SK-N-SH (cell line): ENCODE measurements at places on chromosomes 5 and 9.

GRCh38 chr5:633501-633955 is 21.4 kb downstream of the CEP72 start:
- no peak for DNase-seq

DNA sequence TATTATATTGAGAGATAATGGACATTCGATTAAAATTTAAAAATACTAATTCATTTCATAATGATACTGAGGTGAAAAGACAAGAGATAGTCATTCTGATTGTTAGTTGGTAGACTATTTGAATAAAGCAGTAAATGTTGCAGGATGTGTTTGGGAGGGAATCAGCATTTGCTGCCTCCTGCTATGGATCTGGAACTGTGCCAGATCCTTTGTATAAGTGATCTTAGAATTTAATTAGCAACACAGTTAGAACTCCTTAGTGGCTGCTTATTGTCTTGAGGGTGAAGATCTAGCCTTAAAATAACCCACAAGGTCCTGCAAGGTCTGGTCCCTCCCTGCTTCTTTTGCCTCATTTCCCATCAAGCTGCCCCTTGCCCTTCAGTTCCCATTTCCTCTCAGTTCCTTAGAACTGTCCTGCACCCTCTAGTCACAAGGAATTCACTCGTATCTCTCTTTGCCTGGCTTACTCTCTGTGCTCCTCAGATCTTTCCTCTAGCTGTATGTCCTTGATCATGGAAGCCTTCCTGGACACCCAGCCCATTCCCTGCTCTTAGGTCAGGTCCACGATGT is 12.5 kb downstream of the LECT2 start:
- no peak for DNase-seq

DNA sequence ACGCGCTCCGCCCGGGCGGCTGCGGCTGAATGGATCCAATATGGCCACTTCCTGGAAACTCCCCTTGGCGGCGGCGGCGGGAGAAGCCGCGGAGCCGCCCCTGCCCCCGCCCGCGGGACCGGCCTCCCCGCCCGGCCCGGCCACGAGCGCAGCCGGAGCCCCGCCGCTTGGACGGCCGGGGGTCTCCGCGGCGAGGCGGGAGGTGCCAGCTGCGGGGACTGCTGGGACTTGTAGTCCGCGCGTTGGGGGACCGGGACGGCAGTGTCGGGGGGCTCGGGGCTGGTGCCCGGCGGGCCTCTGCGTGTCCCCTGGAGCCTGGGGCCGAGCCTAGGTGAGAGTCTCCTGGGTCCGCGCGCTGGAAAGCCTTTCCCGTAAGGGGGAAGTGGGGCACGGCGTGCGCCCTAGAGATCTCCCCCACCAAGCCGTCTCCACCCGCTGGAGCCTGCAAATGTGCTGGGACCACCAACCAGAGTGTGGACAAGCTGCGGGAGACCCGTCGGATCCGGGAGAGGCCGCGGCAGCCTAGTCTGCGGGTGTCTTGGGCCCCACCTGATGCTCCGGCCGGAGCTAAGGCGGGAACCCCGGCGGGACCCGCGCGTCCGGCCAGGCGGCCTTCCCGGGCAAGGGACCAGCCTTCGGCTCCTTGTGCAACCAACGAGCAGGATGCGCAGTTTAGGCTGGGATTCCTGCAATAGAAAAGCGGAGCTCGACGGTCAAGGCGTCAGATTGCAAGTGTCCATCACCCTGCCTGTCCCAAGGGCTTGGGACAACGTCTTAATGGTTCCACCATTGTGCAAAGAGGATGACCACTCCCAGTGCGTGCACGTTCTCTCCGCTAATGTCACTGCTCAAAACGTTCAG is at the start of gene SEPTIN8:
Gene SEPTIN8 (minus strand): TSS at position 31 of the 861 bp plus-strand sequence. CDS start 102 bp downstream, outside the sequence.
- peak; percentile 90 for DNase-seq

GRCh38 chr5:81184749-81185110 is 48.4 kb upstream of the CKMT2 start:
- no peak for DNase-seq

DNA sequence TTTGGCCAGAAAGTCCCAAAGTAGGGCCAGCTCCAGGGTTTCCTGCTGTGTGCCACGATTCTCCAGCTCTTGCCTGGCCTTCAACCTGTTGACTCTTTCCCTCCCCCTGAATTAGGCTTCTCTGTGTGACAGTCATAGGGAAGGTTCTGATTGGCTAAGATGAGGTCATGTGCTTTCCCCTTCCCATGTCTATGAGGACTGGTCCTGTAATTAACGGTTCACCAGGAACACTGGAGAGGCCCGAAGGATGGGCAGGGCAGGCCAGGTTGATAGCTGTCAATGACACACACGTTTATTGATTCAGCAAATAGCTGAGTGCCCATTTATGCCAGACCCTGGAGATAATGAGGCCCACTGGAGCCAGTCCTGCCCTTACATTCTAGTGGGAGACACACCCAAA is 9.0 kb upstream of the PRR7 start:
- DNase-seq: no peak
